ENCODE measurements at places on chromosomes 12 and 14. TPM values are rescaled to one million over a fixed set of nuclear protein-coding genes. Genes with fewer than 3 reads are reported as not detected.

The LPAR5 gene
- total RNA-seq, result 2.4 TPM

The KRT83 gene
- 1.2 TPM for total RNA-seq

The DDN gene
- 0.31 TPM for total RNA-seq

The VWF gene
- total RNA-seq, result 83.7 TPM

The SLC2A14 gene
- total RNA-seq, result 51.5 TPM

The FGF6 gene
- not detected for total RNA-seq

The CCDC198 gene
- total RNA-seq, result not detected

The EPYC gene
- total RNA-seq, result not detected

The RIMBP2 gene
- total RNA-seq, result 8.0 TPM

The TEX52 gene
- total RNA-seq, result 4.7 TPM

The KRT79 gene
- total RNA-seq, result 0.19 TPM

The IFNG gene
- total RNA-seq, result not detected

The CELA1 gene
- 0.50 TPM for total RNA-seq

The CPSF6 gene
- total RNA-seq, result 60.9 TPM

The TRMT5 gene
- 15.2 TPM for total RNA-seq

The RPL10L gene
- total RNA-seq, result 68.8 TPM

The TAS2R8 gene
- total RNA-seq, result not detected

The HOXC6 gene
- total RNA-seq, result 1.9 TPM

The ARHGAP9 gene
- 24.8 TPM for total RNA-seq
